Urinary bladder (tissue), 4 donors: ENCODE measurements at places on chromosomes 5 and 9. TPM values are rescaled to one million over a fixed set of nuclear protein-coding genes. Genes with fewer than 3 reads are reported as not detected.

Gene FSTL4
- 4.0 TPM for polyA plus RNA-seq

GRCh38 chr9:6942406-6942805, 184.6 kb downstream of the KDM4C start:
- DNase-seq: no peak

Gene DCP2
- polyA plus RNA-seq: 6.1 TPM

Gene GGTA1
- polyA plus RNA-seq: 5.1 TPM

- no peak for DNase-seq
Observed at GRCh38 chr5:94467954-94468930, 150.2 kb downstream of the KIAA0825 start.

DNA sequence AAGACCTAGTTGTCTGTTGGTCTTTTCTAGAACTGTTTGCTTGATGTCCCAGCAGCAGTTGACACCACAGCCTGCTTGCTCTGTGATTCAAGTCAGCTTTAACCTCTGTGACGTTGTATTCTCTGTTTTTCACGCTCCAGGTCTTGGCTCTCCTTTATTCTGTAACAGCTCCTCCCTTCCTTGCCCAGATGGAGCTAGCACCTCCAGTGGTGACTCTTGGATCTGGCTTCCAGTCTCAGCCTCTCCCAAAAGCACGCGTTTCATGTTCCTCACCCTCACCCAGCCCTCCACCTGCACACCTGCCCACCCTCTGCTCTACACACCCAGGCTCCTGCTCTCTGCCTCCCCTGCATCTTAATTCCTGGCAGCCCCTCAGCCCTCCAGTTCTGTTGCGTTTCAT, 50.6 kb downstream of the DMRT1 start:
- no peak for DNase-seq

DNA sequence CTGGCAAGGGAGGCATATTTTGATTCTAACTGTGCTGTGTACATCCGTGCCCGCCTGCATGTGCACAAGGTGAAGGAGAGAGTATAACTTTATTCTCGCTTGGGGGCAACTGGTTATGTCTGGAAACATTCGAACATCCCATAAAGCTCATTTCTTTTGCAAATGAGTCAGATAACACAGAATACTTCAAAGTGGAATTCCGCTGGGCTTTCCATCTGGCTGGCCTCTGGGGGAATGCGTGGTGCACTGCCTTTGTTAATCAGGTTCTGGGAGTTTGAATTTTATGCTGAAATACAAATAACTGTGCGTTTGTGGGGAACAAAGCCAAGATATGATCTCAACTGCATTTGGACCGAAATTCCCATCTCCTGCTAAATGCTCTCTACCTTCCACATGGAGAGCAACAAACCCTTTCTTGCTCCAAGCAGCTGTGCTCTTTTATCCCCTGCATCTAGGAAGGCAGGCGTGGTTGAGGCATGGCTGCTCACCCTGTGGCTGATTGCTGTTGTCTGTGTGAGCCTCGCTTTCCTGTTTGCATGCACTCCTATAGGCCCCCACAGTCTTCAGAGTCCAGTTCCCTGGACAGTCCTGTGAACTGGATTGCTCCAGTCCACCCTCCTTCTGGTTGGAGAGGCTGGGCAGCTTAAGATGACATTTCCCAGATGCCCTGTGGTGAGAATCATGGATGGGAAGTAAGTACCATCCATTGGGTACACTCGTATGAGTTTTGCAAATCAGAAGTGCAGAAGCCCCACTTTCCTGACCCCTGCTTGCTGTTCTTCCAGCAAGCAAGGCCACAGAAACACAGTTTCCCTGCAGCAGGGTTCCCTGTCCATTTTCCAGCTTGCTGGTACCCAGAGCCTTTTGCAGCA, 82.9 kb upstream of the ALDH1B1 start:
- peak; percentile 77 for DNase-seq

- DNase-seq: no peak
Observed at GRCh38 chr5:15014809-15015208, 143.2 kb upstream of the ANKH start.

- DNase-seq: no peak
Observed at GRCh38 chr5:36502608-36503007, 103.8 kb upstream of the SLC1A3 start.

Gene FRRS1L
- polyA plus RNA-seq: 0.44 TPM

- no peak for DNase-seq
Observed at GRCh38 chr9:11141357-11141756, 528.6 kb upstream of the PTPRD start.

DNA sequence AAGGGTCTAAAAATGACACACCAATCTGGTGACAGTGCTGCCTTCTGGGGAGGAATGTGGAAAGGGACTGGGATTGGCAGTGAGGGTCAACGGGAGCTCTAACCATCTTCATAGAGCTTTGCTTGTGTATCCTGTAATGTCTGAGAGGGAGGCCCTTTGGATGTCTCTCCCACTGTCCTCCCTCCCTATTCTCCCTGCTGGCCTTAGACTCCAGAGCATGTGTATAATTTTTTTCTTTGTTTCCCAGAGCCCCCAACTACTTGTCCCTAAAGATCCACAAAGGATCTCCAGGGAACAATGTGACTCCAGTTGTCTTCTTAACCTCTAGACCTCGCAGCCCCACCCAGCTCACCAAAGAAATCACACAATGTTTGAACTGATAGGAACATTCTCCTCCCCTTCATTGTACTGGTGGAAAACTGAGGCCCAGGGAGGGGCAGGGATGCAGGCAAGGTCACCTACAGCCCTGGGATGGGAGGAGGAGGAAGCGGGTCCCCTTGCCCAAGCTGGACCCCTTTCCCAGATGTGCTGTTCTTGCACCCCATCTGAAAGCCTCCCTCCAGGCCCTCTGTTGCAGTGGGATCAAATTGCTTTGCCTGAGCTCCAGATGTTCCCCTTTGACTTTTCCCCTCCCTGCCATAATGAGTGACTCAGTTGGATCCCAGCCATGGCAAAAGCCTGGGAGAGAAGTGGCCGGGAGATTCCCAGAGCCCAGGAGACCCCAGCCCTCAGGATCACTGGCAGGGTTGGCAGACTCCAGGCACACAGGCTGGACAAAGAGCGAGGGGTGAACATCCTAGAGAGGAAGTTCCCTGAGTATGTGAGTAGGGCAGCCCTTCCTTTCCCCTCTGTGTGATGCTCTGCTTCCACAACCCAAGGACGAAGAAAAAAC, 21.8 kb downstream of the SPARC start:
- no peak for DNase-seq

Gene IFNA21
- polyA plus RNA-seq: not detected

- no peak for DNase-seq
Observed at GRCh38 chr9:16668734-16669295, 201.7 kb downstream of the BNC2 start.

Gene SLC46A2
- 1.4 TPM for polyA plus RNA-seq

- DNase-seq: no peak
Observed at GRCh38 chr5:90898326-90899013, 339.9 kb downstream of the ADGRV1 start.

- no peak for DNase-seq
Observed at GRCh38 chr5:52983731-52984636, 5.2 kb upstream of the ITGA2 start.

Gene ROPN1L
- 0.72 TPM for polyA plus RNA-seq

- no peak for DNase-seq
Observed at GRCh38 chr9:93463638-93464248, 10.4 kb upstream of the FAM120AOS start.

Gene WDR31
- polyA plus RNA-seq: 2.6 TPM

DNA sequence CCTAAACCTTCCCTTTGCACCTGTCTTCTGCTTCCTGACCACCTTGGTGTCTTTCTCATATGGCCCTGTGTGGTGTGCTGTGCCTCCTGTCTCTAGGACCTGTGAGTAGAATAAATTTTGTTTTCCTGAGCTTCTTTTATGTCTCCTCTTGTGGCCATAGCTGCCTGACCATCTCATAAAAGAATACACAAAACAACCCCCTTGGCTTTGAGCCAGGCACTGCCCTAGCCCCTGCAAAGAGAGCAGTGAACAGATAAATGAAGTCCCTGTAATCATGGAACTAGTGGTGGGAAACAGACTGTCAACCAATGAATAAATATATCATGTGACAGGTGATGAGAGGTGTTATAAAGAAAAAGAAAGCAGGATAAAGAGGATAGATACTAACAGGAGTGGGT, 485.1 kb downstream of the CSNK1G3 start:
- DNase-seq: no peak

- no peak for DNase-seq
Observed at GRCh38 chr9:7668541-7668940, 131.0 kb downstream of the DMAC1 start.

DNA sequence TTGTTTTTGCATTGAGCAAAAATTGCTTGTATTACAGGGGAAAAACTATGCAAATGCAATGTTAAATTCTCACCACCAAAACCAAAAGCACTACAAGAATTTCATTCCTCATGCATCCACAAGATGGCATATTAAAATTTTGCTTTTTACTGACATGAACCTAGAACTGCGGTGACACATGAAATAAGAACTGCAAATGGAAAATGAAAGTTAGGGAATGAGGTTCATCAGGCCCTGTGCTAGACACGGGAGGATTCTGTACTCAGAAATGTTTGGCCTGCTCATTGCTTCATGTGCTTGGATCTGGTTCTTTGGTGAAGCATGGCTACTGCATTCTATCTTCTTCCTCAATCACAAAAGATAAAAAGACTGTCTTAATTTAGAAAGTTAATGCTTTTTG, 9.1 kb upstream of the RFK start:
- DNase-seq: no peak

GRCh38 chr9:31542384-31543055, 841.9 kb upstream of the ACO1 start:
- no peak for DNase-seq
